Caudate nucleus (tissue), 63 donors: ENCODE measurements at places on chromosomes 1 and 21.

DNA sequence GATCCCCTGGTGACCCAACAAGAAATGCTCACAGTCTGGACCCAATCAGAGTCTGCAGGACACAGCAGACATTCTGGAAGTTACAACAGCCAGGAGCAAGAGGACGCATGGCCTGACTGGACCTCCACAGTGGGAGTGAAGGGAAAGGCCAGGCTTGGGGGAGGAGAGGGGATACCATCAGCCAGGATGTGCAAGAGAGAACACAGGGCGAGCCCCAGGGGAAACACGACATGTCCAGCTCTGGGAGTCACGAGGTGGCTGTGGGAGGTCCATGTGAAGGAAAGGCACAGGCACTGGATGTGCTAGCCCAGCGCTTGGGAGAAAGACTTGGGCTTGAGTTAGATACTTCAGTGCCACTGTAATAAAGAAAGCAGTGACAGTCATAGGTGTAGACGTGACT is 87.3 kb downstream of the HSF2BP start:
- no peak for DNase-seq

DNA sequence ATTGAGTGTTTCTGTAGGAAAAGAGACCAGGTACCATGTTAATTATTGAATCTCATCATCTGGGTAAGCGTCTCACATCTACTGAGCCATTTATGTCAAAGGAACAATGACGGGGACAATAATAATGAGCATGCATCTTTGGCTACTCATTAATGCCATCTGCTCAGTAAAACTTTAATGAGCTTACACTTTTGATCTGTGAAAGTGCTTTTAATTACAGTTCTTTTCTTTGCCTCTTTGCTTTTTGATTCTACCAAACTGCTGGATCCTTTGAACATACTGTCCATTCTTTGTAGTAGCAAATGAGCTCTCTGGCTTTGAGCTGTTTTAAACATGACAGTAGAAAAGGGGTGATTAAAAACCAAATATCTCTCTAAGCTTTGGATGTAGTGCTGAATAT is 181.2 kb upstream of the IVNS1ABP start:
- DNase-seq: no peak

- DNase-seq: no peak
Measured at GRCh38 chr1:56964349-56965017, 1.3 kb downstream of the C8B start.

GRCh38 chr21:29300807-29301138 is 2.1 kb downstream of the BACH1 start:
- no peak for DNase-seq

DNA sequence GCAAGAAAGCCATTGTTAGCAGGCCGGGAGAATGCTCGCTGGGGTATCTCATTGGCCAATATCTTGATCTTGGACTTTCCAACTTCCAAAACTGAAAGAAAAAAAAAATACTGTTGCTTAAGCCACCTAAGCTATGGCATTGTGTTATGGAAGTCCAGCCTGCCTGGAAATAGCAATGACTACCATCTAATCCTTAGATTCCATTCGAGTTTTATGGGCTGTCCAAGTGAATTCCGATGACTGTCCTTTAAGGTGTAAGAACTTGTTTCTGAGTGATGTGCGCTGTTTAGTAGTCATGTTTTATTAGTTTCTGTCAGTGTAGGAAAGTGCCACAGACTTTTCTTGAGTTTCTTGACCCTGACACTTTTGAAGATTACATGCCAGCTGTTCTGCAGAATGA is 762.6 kb downstream of the USP25 start:
- DNase-seq: no peak
